ENCODE measurements at places on chromosomes 2 and 18. TPM values are rescaled to one million over a fixed set of nuclear protein-coding genes. Genes with fewer than 3 reads are reported as not detected.

GRCh38 chr2:101123795-101124471, 27.2 kb downstream of the TBC1D8 start:
- DNase-seq, result no peak

DNA sequence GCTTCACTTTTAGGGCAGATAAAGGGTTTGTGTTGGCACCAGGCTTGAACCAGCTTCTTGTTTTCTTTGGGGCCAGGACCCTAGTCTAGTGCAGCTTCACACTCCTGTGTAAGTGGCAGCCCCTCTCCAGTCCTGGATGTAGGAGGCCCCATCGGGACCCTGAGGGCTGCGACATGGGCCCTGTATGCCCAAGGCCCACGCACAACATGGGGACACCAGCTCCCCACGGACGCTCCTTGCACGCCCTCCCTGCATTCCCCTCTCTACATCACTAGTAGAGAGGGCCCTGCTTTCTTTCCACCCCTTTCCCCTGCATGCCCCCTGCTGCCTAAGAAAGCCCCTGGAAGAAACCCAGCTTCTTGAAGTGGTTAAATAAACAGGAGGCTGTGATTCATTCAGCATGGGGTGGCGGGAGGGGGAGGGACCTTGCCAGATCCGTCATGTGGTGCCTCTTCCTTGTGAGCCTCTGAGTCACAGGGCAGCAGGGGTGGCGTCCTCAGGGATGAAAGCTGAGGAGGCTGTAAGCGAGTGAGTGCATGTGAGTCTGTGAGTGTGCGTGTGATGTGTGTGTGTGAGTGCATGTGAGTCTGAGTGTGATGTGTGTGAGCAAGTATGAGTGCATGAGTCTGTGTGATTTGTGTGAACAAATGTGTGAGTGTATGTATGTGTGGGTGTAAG, 42.5 kb downstream of the COPS8 start:
- DNase-seq, result peak; percentile 94

The PSD4 gene
- 1.8 TPM for total RNA-seq

The CPLX4 gene
- total RNA-seq, result not detected

DNA sequence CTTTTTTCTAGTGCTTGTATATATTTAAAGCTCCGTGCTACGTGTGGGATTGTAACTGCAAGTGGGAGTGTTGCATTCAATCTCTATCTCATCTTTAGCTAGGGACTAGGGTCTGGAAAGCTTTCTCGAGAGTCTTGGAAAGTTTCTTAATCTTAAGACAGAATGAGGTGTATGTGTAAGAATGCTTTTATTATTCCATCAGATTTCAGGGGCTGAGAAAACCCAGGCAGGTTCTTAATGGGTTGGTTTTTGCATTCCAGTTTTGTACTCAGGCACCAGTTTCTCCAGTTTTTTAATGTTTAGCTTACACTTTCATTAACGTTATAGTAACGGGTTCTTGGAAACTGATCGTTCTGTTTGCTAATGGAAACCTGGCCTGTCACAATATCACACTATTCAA, 20.3 kb downstream of the MRPL19 start:
- no peak for DNase-seq

- no peak for DNase-seq
These were observed 38.2 kb downstream of the KCMF1 start for GRCh38 chr2:85009019-85009618.

The CCDC138 gene
- total RNA-seq, result 6.5 TPM

GRCh38 chr2:5660591-5660990, 31.6 kb upstream of the SOX11 start:
- no peak for DNase-seq

The GNLY gene
- not detected for total RNA-seq

DNA sequence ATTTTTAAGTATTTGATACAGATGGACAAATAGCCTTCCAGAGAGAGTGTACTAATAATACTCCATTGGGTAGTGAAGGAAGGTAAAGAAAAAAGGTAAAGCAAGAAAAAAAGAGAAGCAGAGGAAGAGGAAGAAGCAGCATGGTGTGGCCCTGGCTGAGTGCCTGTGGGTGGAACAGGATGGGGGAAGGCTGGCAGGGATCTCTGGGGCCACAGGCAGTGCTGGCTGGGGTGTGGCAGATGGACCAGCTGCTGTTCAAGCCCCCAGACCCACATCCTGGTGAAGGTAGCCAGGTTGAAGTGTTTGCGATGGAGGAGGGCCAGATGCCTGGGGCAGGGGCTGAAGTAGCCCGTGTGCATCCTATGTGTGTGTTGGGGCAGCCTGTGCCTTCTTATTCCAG, 79.0 kb downstream of the DYSF start:
- no peak for DNase-seq

GRCh38 chr2:29878898-29879297, 42.5 kb downstream of the ALK start:
- peak; percentile 58 for DNase-seq

DNA sequence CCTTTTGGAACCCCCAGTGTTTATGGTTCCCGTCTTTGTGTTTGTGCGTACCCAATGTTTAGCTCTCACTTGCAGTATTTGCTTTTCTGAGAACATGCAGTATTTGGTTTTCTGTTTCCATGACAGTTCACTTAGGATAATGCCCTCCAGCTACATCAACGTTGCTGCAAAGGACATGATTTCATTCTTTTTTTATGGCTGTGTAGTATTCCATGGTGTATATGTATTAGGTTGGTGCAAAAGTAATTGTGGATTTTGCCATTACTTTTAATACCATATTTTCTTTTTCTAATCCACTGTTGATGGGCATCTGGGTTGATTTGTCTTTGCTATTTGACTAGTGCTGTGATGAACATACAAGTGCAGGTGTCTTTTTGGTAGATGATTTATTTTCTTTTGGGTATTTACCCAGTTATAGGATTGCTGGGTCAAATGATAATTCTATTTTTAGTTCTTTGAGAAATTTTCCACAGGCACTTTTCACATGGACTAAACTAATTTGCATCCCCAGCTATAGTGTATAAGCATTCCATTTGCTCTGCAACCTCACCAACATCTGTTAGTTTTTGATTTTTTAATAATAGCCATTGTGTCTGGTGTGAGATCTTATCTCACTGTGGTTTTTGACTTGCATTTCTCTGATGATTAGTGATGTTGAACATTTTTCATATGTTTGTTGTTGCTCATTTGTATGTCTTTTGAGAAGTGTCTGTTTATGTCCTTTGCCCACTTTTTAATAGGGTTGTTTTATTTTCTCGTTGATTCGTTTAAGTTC, 63.6 kb downstream of the CERS6 start:
- DNase-seq, result no peak

The CNGA3 gene
- total RNA-seq, result 0.29 TPM

The SEC11C gene
- total RNA-seq, result 10.1 TPM

GRCh38 chr2:169027234-169027633, 3.9 kb downstream of the ABCB11 start:
- no peak for DNase-seq

The DSG1 gene
- not detected for total RNA-seq
